ENCODE measurements at places on chromosomes 2 and 18.

DNA sequence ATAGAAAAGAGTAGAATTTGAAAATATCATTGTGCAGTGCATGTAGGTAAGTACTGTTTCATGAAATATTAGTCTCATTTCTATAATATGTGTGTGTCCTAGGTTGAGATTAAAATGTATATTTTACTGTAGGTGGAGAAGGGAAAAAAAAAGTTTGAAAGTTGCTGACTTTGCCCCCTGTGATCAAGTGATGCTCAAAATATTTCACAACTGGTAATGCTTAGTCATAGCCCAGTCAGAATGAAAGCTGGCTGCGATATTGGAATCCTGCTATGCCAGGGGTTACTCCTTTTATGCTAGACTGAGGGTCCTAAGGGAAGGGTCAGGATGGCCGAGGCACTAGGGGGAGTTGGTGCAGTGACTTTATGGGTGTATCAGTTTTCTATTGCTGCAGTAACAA is 19.5 kb upstream of the CFAP36 start:
- no peaks in the 10 kb centered on the region for H3K36me3 ChIP-seq
- no peak overlapping the region for H3K27ac ChIP-seq
- no peaks in the 10 kb centered on the region for H3K4me1 ChIP-seq
- H3K27me3 ChIP-seq, result no peaks in the 10 kb centered on the region
- DNase-seq, result no peak

- DNase-seq, result no peak
- no peaks in the 10 kb centered on the region for H3K4me1 ChIP-seq
- peaks cover 6% of the 10 kb centered on the region for H3K27me3 ChIP-seq
- H3K4me3 ChIP-seq, result no peak overlapping the region
- H3K27ac ChIP-seq, result no peak overlapping the region
- H3K36me3 ChIP-seq, result no peaks in the 10 kb centered on the region
Observed at GRCh38 chr2:26884486-26884885, 36.6 kb downstream of the DPYSL5 start.

DNA sequence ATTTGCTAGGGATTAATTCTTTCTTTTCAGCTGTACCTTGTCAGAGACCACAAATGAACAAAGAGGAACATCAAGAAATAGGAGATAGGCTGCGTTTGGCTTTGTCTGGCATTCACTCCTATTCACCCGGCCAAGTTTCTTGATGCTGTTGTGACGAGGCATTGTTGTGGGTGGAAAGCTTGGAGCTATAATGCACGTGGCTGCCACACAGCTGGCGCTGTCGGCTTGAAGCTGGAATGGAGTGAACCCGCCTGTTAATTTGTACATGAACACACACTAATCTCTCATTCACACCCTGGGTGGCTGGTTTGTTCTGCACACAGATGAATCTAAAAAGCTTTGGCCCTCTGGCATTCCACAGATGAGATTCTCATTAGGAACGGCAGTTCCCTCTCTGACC is 274.9 kb upstream of the GYPC start:
- no peaks in the 10 kb centered on the region for H3K4me1 ChIP-seq
- DNase-seq, result no peak
- H3K4me3 ChIP-seq, result no peak overlapping the region
- H3K27ac ChIP-seq, result no peak overlapping the region
- no peaks in the 10 kb centered on the region for H3K27me3 ChIP-seq
- no peaks in the 10 kb centered on the region for H3K36me3 ChIP-seq

DNA sequence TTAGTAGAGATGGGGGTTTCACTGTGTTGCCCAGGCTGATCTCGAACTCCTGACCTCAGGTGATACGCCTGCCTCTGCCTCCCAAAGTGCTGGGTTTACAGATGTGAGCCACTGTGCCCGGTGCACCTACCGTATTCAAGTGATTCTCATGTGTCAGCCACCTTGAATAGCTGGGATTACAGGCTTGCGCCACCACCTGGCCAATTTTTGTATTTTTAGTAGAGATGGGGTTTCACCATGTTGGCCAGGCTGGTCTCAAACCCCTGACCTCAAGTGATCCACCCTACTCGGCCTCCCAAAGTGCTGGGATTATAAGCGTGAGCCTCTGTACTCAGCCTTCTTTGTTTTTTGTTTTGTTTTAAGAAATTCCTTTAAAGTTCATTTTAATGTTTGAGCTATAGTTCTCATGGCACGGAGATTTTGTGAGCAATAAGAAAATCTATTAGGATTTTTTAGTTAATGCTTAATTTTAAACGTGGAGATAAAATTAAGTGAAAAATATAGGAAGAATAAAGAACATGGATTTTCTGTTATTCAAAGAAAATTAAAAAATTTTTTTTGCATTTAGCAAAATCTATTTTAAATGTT is 242.6 kb downstream of the PHLPP1 start:
- H3K4me1 ChIP-seq, result no peaks in the 10 kb centered on the region
- H3K4me3 ChIP-seq, result no peak overlapping the region
- no peak overlapping the region for H3K27ac ChIP-seq
- DNase-seq, result no peak
- H3K27me3 ChIP-seq, result no peaks in the 10 kb centered on the region

DNA sequence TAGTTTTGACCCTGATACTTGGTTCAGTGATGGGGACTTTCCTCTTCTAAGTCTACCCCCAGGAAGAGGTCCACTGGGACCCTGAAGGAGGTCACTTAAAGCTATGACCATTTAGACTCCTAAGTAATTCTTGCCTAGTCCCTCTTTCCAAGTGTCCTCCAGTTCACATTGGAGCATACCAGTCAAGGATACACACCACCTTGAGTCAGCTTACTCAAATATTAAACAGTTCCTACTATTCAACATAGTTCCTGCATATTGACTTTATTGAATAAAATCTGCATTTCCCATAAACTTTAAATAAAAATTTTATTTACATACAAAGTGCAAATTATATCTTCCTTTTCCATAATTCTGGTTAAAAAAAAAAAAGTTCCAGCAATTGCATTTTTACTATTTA is 36.3 kb downstream of the SLC5A7 start:
- no peaks in the 10 kb centered on the region for H3K4me1 ChIP-seq
- H3K4me3 ChIP-seq, result no peak overlapping the region
- H3K27me3 ChIP-seq, result no peaks in the 10 kb centered on the region
- DNase-seq, result no peak
- no peaks in the 10 kb centered on the region for H3K36me3 ChIP-seq

DNA sequence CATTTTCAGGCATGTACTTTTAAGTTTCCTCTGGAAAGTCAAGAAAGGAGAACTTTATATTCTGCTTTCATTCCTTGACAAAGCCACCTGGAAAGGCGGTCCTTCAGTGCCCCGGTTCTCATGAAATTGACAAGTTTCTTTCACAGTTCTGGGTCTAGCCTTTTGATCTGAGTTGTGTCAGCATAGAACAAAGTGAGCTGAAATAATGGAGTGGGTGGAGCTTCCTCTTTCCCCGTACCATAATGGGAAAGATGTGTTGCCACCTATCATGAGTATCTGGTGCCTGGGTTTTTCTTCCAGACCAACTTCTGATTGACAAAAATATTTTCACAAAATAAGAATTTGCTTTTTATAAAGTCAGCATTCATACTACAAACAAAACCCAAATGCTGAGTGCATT is 49.3 kb downstream of the PTRHD1 start:
- no peak overlapping the region for H3K4me3 ChIP-seq
- H3K27ac ChIP-seq, result no peak overlapping the region
- no peak for DNase-seq

- no peak for DNase-seq
- H3K27me3 ChIP-seq, result no peaks in the 10 kb centered on the region
- no peaks in the 10 kb centered on the region for H3K4me1 ChIP-seq
- no peak overlapping the region for H3K4me3 ChIP-seq
Observed at GRCh38 chr18:62490967-62491695, 31.7 kb upstream of the ZCCHC2 start.

DNA sequence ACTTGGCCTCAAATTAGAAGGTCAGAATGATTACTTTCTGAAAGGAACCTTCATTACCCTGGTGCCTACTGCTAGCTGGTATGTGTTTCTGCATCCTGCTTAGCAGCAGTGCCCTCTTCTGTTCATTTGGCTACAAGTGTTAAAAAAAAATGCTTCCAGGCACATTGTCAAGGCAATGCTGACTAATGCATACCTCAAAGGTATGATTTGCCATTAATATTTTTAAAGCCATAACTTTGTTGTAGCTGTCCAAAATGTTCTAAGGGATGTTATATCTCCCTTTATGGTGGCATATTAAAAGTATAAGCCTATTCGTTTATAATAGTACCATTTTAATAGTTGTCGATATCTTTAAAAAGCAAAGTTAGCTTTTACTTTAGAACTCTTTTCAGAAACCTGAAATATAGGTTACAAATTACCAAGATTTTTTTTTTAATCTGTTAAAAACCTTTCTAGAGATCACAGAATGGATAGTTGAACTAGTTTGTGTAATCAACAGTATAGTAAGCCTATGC is 52.0 kb upstream of the FAM171B start:
- no peak overlapping the region for H3K4me3 ChIP-seq
- H3K4me1 ChIP-seq, result no peaks in the 10 kb centered on the region
- no peaks in the 10 kb centered on the region for H3K36me3 ChIP-seq
- DNase-seq, result no peak

DNA sequence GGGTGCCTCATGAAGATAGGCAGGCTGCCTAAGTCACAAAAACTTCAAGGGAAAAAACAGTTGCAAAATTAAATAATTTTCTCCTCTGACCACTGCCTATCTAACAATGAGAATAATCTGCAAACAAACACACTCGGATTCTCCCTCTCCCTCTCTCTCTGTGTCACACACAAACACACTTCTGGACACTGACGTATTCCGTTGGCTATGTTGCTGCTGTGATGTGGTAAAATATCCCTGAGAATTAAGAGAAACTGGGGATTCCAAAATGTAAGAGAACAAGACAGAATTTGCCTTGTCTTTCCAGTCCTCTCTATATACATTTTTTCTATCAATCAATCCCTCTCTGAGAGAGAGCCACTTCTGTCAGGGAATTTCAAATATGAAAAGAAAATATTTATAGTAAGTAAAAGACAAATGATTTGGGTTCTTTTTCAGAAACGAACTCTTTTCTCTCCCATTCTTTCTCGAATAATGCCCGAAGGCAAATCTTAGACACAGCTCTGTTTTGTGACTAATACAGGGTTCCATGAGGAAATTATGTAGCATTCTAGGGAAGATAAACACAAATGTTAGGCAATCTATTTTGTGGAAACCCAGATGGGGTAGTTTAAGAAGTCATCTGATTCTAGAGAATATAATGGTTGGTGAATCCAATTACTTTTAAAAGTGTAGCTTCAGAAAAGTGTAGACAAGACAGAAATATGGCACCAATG is 310.3 kb upstream of the CYP26B1 start:
- H3K4me1 ChIP-seq, result no peaks in the 10 kb centered on the region
- H3K27me3 ChIP-seq, result no peaks in the 10 kb centered on the region
- no peaks in the 10 kb centered on the region for H3K36me3 ChIP-seq
- DNase-seq, result no peak
- no peak overlapping the region for H3K27ac ChIP-seq

GRCh38 chr2:173854840-173855239 is 110.3 kb downstream of the SP3 start:
- H3K36me3 ChIP-seq, result no peaks in the 10 kb centered on the region
- no peaks in the 10 kb centered on the region for H3K27me3 ChIP-seq
- H3K4me1 ChIP-seq, result no peaks in the 10 kb centered on the region

- no peak overlapping the region for H3K4me3 ChIP-seq
- no peak for DNase-seq
- no peaks in the 10 kb centered on the region for H3K27me3 ChIP-seq
- no peaks in the 10 kb centered on the region for H3K4me1 ChIP-seq
- H3K36me3 ChIP-seq, result no peaks in the 10 kb centered on the region
Observed at GRCh38 chr18:70415823-70416488, 127.1 kb downstream of the SOCS6 start.

- no peak overlapping the region for H3K4me3 ChIP-seq
- H3K27me3 ChIP-seq, result no peaks in the 10 kb centered on the region
- no peak for DNase-seq
Observed at GRCh38 chr2:177338177-177338721, 54.3 kb upstream of the AGPS start.

GRCh38 chr18:62928326-62928725 is 213.0 kb downstream of the PHLPP1 start:
- no peaks in the 10 kb centered on the region for H3K4me1 ChIP-seq
- H3K36me3 ChIP-seq, result no peaks in the 10 kb centered on the region
- no peak overlapping the region for H3K27ac ChIP-seq
- DNase-seq, result no peak
- H3K4me3 ChIP-seq, result no peak overlapping the region
- no peaks in the 10 kb centered on the region for H3K27me3 ChIP-seq

GRCh38 chr2:12176623-12177454 is 430.4 kb downstream of the LPIN1 start:
- no peaks in the 10 kb centered on the region for H3K27me3 ChIP-seq
- no peaks in the 10 kb centered on the region for H3K36me3 ChIP-seq
- H3K27ac ChIP-seq, result peak overlapping the region; percentile 12
- H3K4me1 ChIP-seq, result peaks cover 5% of the 10 kb centered on the region
- no peak overlapping the region for H3K4me3 ChIP-seq

- H3K36me3 ChIP-seq, result no peaks in the 10 kb centered on the region
- no peaks in the 10 kb centered on the region for H3K4me1 ChIP-seq
- H3K27me3 ChIP-seq, result peaks cover 72% of the 10 kb centered on the region
- no peak for DNase-seq
Observed at GRCh38 chr2:161426922-161427663, 11.0 kb downstream of the TBR1 start.

DNA sequence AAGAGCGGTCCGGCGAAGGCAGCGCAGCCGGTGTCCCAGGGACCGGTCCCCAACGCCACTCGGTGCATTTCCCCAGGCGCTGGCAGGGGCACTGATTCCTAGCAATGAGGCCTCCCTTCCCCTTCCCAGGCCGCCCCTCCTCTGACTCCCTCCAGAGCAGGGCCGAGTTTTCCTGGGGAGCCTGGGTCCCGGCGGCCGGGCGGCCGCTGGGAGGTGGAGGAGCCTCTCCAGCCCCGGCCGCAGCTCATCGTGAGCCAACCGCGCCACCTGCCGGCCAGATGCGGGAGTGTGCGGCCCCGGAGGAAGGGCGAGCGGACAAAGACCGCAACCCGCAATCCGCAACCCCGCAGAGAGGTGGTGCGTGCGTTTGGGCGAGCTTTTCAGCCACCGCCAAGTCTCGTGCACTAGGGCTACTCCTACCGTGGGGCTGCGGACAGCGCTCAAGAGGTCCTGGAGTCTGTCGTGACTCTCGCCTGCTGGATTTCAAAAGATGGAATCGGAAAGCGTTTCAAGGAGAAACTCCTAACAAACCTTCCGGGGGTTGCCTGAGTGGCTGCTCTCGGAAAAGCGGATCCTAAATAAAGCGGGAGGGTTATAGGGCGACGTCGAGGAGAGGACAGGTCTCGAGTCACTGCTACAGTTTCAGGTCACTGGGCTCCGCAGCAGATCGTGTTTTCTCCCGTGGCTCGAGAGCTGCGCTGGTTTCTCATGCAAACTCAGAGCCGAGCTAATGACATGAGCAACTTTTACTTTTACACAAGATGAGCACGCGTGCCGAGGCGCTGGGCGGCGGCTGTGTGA is 1.5 kb upstream of the EPHA4 start:
- DNase-seq, result peak; percentile 82
- H3K27me3 ChIP-seq, result peaks cover 5% of the 10 kb centered on the region
- no peaks in the 10 kb centered on the region for H3K4me1 ChIP-seq
- H3K36me3 ChIP-seq, result no peaks in the 10 kb centered on the region
- peak overlapping the region; percentile 56 for H3K4me3 ChIP-seq

GRCh38 chr18:11005528-11005927 is 143.8 kb downstream of the PIEZO2 start:
- H3K27me3 ChIP-seq, result no peaks in the 10 kb centered on the region
- H3K27ac ChIP-seq, result no peak overlapping the region
- no peak for DNase-seq
- no peaks in the 10 kb centered on the region for H3K4me1 ChIP-seq

- no peaks in the 10 kb centered on the region for H3K27me3 ChIP-seq
- H3K36me3 ChIP-seq, result no peaks in the 10 kb centered on the region
- no peak overlapping the region for H3K4me3 ChIP-seq
Observed at GRCh38 chr2:139876321-139876720, 1096.1 kb upstream of the NXPH2 start.

GRCh38 chr2:40721595-40721994 is 269.7 kb upstream of the SLC8A1 start:
- no peaks in the 10 kb centered on the region for H3K4me1 ChIP-seq
- H3K36me3 ChIP-seq, result no peaks in the 10 kb centered on the region
- H3K27ac ChIP-seq, result no peak overlapping the region
- DNase-seq, result no peak
- no peak overlapping the region for H3K4me3 ChIP-seq
- no peaks in the 10 kb centered on the region for H3K27me3 ChIP-seq
